ENCODE measurements at places on chromosomes 5 and 9. TPM values are rescaled to one million over a fixed set of nuclear protein-coding genes. Genes with fewer than 3 reads are reported as not detected.

The NMUR2 gene
- total RNA-seq, result 0.33 TPM

The KIF4B gene
- total RNA-seq, result not detected

The PAX5 gene
- 0.59 TPM for total RNA-seq

The PHF24 gene
- 0.33 TPM for total RNA-seq

The EMB gene
- 9.2 TPM for total RNA-seq

The C9orf78 gene
- 56.7 TPM for total RNA-seq

DNA sequence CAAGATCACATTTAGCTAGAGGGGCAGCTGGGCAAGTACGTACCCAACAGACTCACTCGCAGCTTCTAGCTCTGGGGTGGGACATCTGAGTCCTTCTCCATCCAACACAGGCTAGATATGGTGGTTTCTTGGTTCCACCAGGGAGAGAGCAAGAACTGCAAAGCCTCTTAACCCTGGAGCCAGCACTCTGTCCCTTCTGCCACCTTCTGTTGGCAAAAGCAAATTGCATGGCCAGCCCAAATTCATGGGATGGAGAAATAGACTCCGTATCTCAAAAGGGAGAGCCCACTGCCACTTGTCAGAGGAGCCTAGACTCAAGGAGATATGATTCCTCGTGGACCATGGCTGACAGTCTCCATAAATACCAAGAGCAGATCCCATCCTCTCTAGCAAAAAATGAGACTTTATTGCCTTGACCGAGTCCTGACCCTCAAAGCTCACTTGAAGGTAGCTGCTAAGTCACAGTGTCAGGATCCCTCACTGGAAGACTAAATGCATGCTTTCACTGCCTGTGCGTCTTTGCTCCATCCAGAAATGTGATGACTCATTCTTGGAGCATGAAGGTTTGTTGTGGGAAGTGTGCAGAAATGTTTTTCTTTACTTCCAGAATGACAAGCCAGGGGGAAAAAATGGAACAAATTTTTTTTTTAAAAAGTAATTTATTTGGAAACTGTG lies 28.8 kb upstream of the ROR2 start:
- no peaks in the 10 kb centered on the region for H3K27me3 ChIP-seq
- H3K27ac ChIP-seq, result no peak overlapping the region
- H3K4me3 ChIP-seq, result no peak overlapping the region
- H3K36me3 ChIP-seq, result no peaks in the 10 kb centered on the region
- no peaks in the 10 kb centered on the region for H3K4me1 ChIP-seq

DNA sequence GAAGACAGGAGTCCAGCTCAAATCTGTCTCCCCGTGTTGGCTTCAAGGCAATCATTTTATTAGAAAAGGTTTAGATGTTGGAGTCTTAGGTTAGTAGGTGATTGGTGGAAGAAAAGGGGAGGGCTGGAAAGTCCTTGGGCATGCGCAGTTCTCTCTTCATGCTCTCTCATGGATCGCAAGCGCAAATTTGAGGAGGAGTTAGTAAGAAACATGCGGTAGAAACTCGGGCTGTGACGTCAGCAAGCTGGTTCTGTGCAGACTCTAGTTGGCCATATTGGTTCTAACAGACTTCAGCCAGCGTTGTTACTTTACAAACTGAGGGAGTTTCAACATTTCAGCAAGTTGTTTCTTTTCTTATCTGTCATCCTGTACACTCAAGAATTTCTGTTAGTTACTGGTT lies 392.2 kb downstream of the CDK5RAP2 start:
- no peak overlapping the region for H3K27ac ChIP-seq
- no peaks in the 10 kb centered on the region for H3K36me3 ChIP-seq
- peaks cover 8% of the 10 kb centered on the region for H3K27me3 ChIP-seq
- no peak for DNase-seq
- no peaks in the 10 kb centered on the region for H3K4me1 ChIP-seq

DNA sequence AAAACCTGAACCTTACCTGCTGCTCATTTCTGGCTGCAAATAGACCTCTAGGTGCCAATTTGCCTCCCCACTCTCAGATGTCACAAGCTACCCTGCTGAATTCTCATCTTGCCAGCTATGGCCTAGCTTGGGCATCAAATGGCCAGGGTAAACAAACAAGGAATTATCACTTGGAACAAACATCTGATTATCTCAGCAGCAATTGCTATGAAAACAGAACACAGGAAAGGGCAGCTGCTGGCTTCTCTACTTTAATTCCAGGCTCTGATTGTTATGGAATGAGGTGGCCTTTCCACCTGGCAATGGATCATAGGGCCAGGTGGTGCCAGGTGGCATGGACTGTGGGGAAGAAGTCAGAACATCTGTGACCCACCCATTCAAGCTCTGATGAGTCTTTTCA lies 505.1 kb downstream of the TLR4 start:
- no peaks in the 10 kb centered on the region for H3K36me3 ChIP-seq
- DNase-seq, result no peak
- no peak overlapping the region for H3K4me3 ChIP-seq
- H3K27ac ChIP-seq, result no peak overlapping the region
- no peaks in the 10 kb centered on the region for H3K4me1 ChIP-seq

DNA sequence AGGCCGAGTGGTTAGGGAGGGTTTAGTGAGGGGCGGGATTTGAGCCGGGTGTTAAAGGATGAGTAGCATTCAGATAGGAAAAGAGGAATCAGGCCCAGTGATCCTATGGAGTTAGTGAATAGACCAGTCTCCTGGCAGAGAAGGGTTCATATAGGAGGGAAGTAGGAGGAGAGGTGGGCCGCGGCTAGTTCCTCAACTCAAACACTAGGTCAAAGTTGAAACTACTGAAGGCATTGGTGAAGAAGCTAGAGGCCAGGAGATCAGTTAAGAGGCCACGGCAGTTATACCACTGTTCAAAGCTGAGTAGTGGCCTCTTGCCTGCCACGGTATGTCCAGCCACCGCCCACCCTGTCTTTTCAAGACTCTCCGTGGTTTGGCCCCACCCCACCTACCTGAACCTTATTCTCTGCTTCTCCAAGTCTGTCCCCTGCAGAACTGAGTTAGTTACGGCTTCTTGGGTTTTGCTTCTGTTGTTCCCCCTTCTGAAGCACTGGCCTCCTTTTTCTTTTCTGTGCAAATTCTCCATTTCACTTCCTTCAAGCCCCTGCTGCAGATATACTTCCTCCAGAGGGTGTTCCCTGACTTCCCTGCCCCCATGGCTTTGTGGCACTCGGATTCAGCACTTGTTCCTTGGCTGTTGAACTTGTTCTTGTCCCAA lies 1.8 kb downstream of the ZBTB34 start:
- H3K36me3 ChIP-seq, result no peaks in the 10 kb centered on the region
- no peak for DNase-seq
- no peaks in the 10 kb centered on the region for H3K27me3 ChIP-seq
- peak overlapping the region; percentile 90 for H3K4me3 ChIP-seq
- H3K27ac ChIP-seq, result peak overlapping the region; percentile 93
- H3K4me1 ChIP-seq, result peaks cover 6% of the 10 kb centered on the region

DNA sequence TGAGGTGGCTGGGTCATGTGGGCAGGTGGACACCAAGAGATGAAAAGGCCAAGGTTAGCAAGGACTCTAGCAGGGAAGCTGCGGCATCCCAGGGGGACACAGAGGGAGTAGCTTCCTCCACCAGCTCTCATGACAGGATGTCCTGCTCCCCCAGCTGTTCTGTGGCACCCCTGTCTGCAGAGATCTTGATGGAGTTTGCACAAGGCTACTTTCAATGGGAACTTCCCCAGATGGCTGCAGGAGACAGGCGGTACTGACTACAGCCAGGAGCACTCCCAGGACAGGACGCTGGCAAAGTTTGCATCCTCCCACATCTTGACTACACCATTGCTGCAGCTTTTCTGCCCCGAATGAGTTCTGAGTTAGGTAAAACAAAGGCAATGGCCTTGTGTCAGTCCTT lies 312.8 kb downstream of the TLE4 start:
- H3K4me1 ChIP-seq, result no peaks in the 10 kb centered on the region
- H3K36me3 ChIP-seq, result no peaks in the 10 kb centered on the region

- DNase-seq, result no peak
- no peaks in the 10 kb centered on the region for H3K36me3 ChIP-seq
- no peak overlapping the region for H3K4me3 ChIP-seq
- peaks cover 4% of the 10 kb centered on the region for H3K4me1 ChIP-seq
- no peaks in the 10 kb centered on the region for H3K27me3 ChIP-seq
Observed at GRCh38 chr5:154780128-154780527, 25.0 kb downstream of the LARP1 start.

DNA sequence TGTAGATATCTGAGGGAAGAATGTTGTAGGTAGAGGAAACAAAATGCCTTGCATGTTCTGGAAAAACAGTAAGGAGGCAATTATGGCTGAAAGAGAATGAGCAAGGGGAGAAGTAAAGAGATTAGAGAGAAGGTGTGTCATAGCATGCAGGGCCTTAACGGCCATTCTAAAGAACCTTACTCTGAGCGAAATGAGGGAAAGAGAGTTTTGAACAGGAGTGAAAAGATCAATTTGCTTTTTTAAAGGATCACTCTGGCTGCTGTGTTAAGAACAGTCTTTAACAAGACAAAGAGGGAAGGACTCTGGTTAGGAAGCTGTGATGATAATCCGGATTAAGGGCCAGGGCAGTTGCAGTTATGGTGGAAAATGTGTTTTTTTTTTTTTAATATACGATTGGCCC lies 22.6 kb downstream of the PTBP3 start:
- no peaks in the 10 kb centered on the region for H3K27me3 ChIP-seq
- H3K4me1 ChIP-seq, result no peaks in the 10 kb centered on the region
- H3K4me3 ChIP-seq, result no peak overlapping the region
- no peak overlapping the region for H3K27ac ChIP-seq
- H3K36me3 ChIP-seq, result no peaks in the 10 kb centered on the region
- no peak for DNase-seq

GRCh38 chr5:150404941-150405816 lies 7.5 kb downstream of the CD74 start:
- H3K27me3 ChIP-seq, result no peaks in the 10 kb centered on the region
- no peak for DNase-seq
- peaks cover 4% of the 10 kb centered on the region for H3K4me1 ChIP-seq

GRCh38 chr5:134547579-134547978 lies 22.1 kb downstream of the JADE2 start:
- H3K4me3 ChIP-seq, result no peak overlapping the region
- H3K36me3 ChIP-seq, result no peaks in the 10 kb centered on the region
- DNase-seq, result no peak
- H3K27me3 ChIP-seq, result no peaks in the 10 kb centered on the region
- H3K27ac ChIP-seq, result peak overlapping the region; percentile 46

DNA sequence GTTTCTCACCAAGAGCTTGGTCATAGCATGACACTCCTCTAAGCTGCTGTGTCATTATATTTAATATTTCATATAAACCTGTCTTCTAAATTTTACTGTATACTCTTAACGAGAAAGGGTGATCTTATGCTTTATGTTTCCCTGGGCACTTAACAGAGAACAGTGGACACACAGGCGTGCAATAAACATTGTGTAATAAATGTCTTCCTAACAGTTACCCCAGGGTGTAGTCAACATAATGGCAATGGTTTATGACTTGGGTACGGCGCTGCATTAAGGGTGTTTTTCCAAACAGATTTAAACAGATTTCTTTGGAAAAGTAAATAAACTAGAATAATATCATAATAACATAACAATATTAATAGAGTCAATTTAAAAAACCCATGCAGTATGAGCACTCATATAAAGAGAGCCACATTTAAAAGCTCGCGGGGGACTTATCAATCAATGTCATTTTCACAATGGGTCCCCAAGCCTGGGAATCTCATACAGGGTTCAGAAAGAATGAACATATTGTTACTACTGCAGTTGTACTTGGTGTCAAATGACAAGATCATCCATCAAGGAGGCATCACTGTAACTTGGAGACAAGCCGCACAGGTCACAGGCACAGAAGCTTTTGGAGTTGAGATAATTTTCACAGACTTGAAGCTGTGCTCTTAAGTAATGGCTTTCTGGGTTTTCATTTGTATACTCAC lies 376.4 kb downstream of the CTNND2 start:
- no peak overlapping the region for H3K27ac ChIP-seq
- no peaks in the 10 kb centered on the region for H3K36me3 ChIP-seq
- no peak for DNase-seq
- no peaks in the 10 kb centered on the region for H3K4me1 ChIP-seq
- no peak overlapping the region for H3K4me3 ChIP-seq

DNA sequence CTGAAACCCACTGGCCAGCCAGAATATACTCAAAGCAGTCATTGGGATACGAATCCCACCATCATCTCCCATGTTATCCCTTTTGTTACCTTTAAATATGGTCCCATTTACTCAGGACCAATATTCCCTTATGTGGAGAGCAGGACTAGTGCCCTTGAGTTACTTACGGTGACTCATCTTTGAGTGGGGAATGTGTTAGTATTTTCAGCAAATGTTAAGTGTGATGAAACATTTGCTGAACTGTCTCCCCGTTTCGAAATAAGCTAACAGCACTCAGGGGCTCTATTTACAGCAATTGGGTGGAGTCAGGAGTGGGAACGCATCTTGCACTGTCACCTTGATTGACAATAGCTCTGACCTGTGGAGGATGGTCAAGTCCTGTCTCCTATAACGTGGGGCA lies 67.4 kb downstream of the CTSL start:
- no peak overlapping the region for H3K4me3 ChIP-seq
- no peak for DNase-seq
- no peaks in the 10 kb centered on the region for H3K27me3 ChIP-seq
- peak overlapping the region; percentile 86 for H3K27ac ChIP-seq

DNA sequence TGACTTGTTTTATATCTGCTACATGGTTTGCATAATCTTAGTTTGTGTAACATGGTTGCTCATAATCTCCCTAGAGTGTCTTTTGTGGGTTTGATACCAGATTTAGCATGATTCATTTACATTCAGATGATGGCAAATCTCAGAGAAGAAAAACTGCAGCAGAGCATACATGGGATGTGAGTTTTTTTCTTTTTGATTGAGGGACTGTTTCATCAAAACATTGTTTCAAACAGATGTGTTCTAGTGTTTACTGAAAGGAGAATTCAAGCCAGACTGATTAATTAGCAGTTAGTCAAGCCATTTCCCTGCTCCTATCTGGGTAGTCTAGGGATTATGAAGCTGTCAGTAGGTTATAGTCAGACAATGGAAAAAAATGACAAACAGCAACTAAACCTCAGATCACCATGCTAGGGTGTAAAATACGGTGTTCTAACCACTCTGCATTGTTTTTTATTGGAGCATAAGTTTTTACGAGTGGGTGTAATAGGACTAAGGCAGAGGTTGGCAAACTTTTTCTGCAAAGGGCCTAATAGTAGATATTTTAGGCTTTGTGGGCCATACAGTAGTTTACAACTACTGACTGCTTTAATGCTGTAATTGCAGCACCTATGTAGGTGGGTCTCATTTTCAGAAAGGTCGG lies 10.5 kb upstream of the GDNF start:
- DNase-seq, result no peak
- H3K4me1 ChIP-seq, result no peaks in the 10 kb centered on the region
- no peak overlapping the region for H3K4me3 ChIP-seq
- H3K36me3 ChIP-seq, result no peaks in the 10 kb centered on the region
- no peaks in the 10 kb centered on the region for H3K27me3 ChIP-seq
- no peak overlapping the region for H3K27ac ChIP-seq

GRCh38 chr5:80204808-80205614 lies 50.8 kb downstream of the SERINC5 start:
- H3K4me3 ChIP-seq, result no peak overlapping the region
- H3K27me3 ChIP-seq, result no peaks in the 10 kb centered on the region
- DNase-seq, result no peak
- H3K4me1 ChIP-seq, result no peaks in the 10 kb centered on the region
- H3K36me3 ChIP-seq, result no peaks in the 10 kb centered on the region

Data from breast epithelium (tissue), 4 donors.